Daoy (cell line): ENCODE measurements at places on chromosomes 3 and 15. TPM values are rescaled to one million over a fixed set of nuclear protein-coding genes. Genes with fewer than 3 reads are reported as not detected.

The TPM1 gene
- total RNA-seq: 1,551 and 1,952 TPM in 2 replicates

The MDFIC2 gene
- total RNA-seq: not detected in 2 replicates

The ANKRD63 gene
- total RNA-seq: 0.63 and 0.97 TPM in 2 replicates

The ROPN1 gene
- not detected in 2 replicates for total RNA-seq

The ITGB5 gene
- total RNA-seq: 129 and 170 TPM in 2 replicates

The ITIH4 gene
- total RNA-seq: 0.09 and 0.40 TPM in 2 replicates

The MESP2 gene
- total RNA-seq: 0.29 and 0.54 TPM in 2 replicates

The MAPKBP1 gene
- 3.7 and 4.3 TPM in 2 replicates for total RNA-seq

The ZNF80 gene
- not detected in 2 replicates for total RNA-seq

The SMCO1 gene
- not detected in 2 replicates for total RNA-seq

The OR5AC2 gene
- not detected in 2 replicates for total RNA-seq

The ZPLD1 gene
- 0.06 TPM in 1 of 2 replicates, not detected in the other for total RNA-seq

The TPRG1 gene
- total RNA-seq: 0.54 and 0.69 TPM in 2 replicates

The OIP5 gene
- total RNA-seq: 49.5 and 67.7 TPM in 2 replicates

The TICRR gene
- total RNA-seq: 7.0 and 10.0 TPM in 2 replicates

The GABRB3 gene
- 3.3 and 6.6 TPM in 2 replicates for total RNA-seq

The LSMEM2 gene
- 1.1 TPM in 1 of 2 replicates, not detected in the other for total RNA-seq

The RTP4 gene
- 2.0 and 5.2 TPM in 2 replicates for total RNA-seq

The PLCL2 gene
- 2.7 and 6.7 TPM in 2 replicates for total RNA-seq

The EXD1 gene
- total RNA-seq: not detected in 2 replicates

The SMARCC1 gene
- 43.8 and 45.2 TPM in 2 replicates for total RNA-seq

The TGM4 gene
- 0.17 and 0.51 TPM in 2 replicates for total RNA-seq

The USP4 gene
- 8.9 and 10.2 TPM in 2 replicates for total RNA-seq

The GOLGA6L10 gene
- 0.24 and 0.74 TPM in 2 replicates for total RNA-seq

The GABRA5 gene
- 0.97 and 5.9 TPM in 2 replicates for total RNA-seq

The SERPINI2 gene
- total RNA-seq: not detected in 2 replicates

The PCSK6 gene
- 8.1 and 8.8 TPM in 2 replicates for total RNA-seq

The VPS33B gene
- total RNA-seq: 11.3 and 17.0 TPM in 2 replicates

The SMAD6 gene
- 9.0 and 12.2 TPM in 2 replicates for total RNA-seq

The MCTP2 gene
- 3.7 TPM in 2 replicates for total RNA-seq

The BCL2A1 gene
- 8.4 and 10.1 TPM in 2 replicates for total RNA-seq

The ECE2 gene
- total RNA-seq: not detected in 2 replicates

The ECT2 gene
- total RNA-seq: 115 and 134 TPM in 2 replicates

The KIF15 gene
- 20.4 and 38.3 TPM in 2 replicates for total RNA-seq

The FES gene
- 0.36 and 0.46 TPM in 2 replicates for total RNA-seq

The IGF2BP2 gene
- 44.6 and 69.2 TPM in 2 replicates for total RNA-seq

The TMCO5A gene
- not detected in 2 replicates for total RNA-seq

The GPR87 gene
- total RNA-seq: 0.40 and 0.77 TPM in 2 replicates

The LEO1 gene
- total RNA-seq: 126 and 151 TPM in 2 replicates

The BUB1B gene
- total RNA-seq: 90.3 and 108 TPM in 2 replicates

The CD200R1 gene
- 0.09 TPM in 1 of 2 replicates, not detected in the other for total RNA-seq

The DNAJA4 gene
- 1.6 TPM in 1 of 2 replicates, not detected in the other for total RNA-seq

The CA12 gene
- 5.0 and 5.2 TPM in 2 replicates for total RNA-seq

The CHRNB4 gene
- total RNA-seq: 0.06 TPM in 1 of 2 replicates, not detected in the other

The GABRR3 gene
- total RNA-seq: not detected in 2 replicates

The GCSAM gene
- not detected in 2 replicates for total RNA-seq

The FAM162A gene
- total RNA-seq: 25.2 and 52.5 TPM in 2 replicates

The MELTF gene
- total RNA-seq: 1.3 and 1.8 TPM in 2 replicates

The FOXL2NB gene
- 4.1 and 7.2 TPM in 2 replicates for total RNA-seq

The NEK10 gene
- total RNA-seq: 0.29 and 1.3 TPM in 2 replicates

The COX5A gene
- 59.7 and 65.6 TPM in 2 replicates for total RNA-seq

The SI gene
- not detected in 2 replicates for total RNA-seq

The TTLL13 gene
- 0.06 TPM in 1 of 2 replicates, not detected in the other for total RNA-seq

The TRIM71 gene
- total RNA-seq: 0.06 TPM in 1 of 2 replicates, not detected in the other
